ENCODE measurements at places on chromosomes 6 and 20.

- no peak for DNase-seq
These were observed 31.0 kb downstream of the NPEPL1 start for GRCh38 chr20:58723628-58723984.

DNA sequence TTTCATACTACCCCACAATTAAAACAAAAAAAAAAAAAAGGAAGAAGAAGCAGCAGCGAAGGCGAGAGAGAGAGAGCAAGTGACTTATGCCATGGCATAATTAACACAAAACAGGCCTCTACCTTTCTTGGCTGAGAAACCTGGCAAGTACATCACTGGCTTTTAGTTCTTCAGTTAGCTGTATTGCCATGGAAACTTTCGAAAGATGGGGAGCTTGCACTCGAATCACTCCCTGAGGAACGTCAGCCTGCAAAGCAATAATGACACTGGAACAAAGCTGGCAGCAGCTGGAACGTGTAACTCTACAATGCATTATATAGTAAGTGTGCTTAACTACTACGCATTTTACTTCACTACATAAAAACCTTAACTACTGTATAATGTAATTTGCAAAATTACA lies 126.1 kb downstream of the ARHGAP18 start:
- DNase-seq = no peak

DNA sequence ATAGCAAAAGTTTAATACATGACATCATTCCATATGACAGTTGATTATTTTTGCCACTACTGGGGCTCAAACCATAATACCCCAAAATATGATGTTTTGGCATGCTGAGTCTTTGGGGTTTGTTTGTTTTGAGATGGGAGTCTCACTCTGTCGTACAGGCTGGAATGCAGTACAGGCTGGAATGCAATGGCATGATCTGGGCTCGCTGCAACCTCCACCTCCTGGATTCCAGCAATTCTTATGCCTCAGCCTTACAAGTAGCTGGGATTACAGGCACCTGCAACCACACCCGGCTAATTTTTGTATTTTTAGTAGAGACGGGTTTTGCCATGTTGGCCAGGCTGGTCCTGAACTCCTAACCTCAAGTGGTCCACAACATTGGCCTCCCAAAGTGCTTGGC lies 1.3 kb upstream of the MRS2 start:
- DNase-seq = no peak

DNA sequence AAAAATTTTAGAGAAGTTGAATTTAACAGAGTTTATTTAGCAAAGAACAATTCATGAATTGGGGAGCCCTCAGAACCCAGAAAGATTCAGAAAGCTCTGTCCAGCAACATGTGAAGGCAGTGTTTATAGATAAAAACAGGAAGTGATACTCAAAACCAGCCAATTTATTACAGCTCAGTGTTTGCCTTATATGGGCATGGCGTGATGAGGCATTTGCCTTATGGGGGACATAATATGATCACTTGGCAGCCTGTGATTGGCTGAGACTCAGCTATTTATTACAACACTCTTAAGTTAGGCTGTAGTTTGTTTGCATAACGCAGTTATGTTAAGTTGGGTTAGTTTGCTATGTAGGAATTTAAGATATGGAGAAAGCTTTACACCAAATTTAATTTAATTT lies 11.5 kb downstream of the HLA-DPA1 start:
- no peak for DNase-seq

- no peak for DNase-seq
These were observed 88.3 kb upstream of the COL21A1 start for GRCh38 chr6:56335726-56336125.

DNA sequence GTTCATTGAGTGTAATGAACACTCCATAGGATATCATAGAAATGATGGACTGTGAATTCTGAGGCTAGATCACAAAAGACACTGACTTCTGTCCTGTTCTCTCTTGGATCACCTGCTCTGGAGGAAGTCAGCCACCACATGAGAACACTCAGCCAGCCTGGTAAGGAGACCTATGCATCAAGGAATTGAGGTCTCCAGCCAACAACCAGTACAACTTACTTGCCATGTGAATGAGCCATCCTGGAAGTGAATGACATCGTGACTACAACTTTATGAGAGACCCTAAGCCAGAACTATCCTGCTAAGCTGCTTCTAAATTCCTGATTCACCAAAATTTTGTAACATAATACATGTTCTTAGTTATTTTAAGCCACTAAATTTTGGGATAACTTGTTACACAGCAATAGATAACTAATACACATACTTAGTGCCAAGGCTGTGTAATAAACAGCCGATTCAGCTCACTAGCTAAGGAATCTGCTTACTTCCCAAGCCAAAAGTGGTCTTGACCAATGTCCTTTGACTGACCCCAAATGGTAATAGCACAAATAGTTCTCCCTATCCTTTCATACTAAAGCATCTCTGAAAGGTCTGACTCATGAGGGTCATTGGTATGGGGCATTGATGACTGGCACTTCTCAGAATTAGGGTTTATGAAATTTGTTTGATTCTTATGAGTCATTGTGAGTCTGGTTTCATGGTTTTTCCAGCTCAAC lies 6.9 kb upstream of the CTNNBL1 start:
- DNase-seq = no peak

GRCh38 chr20:23078351-23079015 lies 7.6 kb downstream of the CD93 start:
- no peak for DNase-seq

GRCh38 chr20:13898012-13898612 lies 92.3 kb downstream of the SEL1L2 start:
- no peak for DNase-seq

Data from stimulated activated CD4-positive, alpha-beta T cell treated with anti-CD3 and anti-CD28 coated beads, Interleukin-2, amount 100 ng/mL, for 24 hours (primary cell).